T1000 (cell line): ENCODE measurements at places on chromosomes 2 and 18.

GRCh38 chr2:20664431-20665242 is 2.3 kb upstream of the GDF7 start:
- no peak for DNase-seq

DNA sequence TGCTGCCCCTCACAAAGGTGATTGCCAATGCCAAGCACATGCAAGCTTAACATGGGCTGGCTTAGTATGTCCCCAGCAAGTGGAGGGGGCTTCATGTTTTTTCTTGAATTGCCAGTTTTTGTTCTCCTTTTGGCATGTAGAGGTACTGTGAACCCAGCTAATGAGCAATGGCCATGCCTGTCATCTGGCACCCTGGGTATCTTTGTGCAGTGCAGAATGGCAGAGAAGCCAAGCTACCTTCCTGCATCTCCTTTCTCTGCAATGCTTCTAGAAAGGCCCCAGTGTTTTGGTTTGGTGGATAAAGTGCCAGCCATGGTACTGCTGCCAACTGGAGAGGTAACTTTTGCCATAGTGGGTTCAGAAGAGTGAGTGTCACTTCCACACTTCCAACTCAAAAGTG is 576.9 kb downstream of the CMPK2 start:
- DNase-seq = no peak

GRCh38 chr2:69554981-69555380 is 88.6 kb downstream of the AAK1 start:
- no peak for DNase-seq

DNA sequence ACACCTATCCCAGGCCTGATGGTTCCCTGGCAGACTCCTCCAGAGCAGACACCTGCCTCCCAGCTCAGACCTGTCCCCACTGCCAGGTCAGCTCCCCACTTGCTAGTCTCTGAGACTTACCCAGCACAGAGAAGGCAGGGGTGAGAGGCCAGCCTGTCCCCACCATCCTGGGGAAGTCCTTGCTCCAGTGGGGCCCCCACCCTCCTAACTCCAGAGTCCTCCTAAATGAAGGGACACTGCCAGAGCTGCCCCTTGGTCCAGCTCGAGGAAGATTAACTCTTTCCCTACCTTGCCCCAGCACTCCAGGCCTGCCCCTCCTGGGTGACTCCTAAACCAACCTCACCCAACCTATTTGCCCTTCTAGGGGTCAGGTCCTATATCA is 30.4 kb upstream of the TNS1 start:
- no peak for DNase-seq

DNA sequence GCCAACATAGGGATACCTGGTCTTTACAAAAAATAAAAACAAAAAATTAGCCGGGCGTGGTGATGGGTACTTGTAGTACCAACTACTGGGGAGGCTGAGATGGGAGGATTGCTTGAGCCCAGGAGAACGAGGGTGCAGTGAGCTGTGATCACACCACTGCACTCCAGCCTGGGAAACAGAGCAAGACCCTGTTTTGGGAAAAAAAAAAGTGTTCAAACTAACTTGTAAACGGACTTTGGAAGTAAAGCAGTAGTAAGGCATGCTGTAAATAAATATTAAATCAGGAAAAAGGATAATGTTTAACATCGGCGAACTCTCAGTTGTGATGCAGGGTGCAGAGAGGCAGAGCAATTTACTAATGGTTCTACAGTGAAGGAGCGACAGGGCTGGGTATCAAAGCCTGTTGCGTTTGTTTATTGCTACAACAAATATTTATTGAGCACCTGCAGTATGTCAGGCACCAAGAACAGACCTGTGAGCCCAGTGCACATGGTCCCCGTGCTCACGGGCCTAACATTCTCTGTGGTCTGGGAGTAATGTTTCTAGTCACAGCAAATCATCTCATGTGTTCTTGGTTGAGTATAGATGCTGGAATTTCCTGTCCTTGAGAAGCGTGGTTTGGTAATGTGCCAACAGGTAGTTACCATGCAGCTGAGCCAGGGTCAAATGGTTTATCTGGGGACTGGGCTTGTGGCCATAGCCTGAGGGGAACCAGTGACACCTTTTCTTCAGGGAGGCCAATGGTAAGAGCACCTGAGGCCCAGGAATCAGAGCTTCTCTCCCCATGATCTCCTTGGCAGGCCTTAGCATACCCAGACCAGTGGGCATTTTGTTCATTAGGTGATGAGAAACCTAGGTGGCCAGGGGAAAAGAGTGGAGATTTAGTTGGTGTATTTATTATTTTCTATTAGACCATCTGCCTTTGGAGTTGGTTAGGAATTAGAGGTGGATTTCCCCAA is 27.9 kb upstream of the GREB1 start:
- DNase-seq = no peak

GRCh38 chr2:22198381-22199283 is 1074.9 kb downstream of the TDRD15 start:
- DNase-seq = no peak

GRCh38 chr2:65706411-65706810 is 274.0 kb upstream of the SPRED2 start:
- no peak for DNase-seq

DNA sequence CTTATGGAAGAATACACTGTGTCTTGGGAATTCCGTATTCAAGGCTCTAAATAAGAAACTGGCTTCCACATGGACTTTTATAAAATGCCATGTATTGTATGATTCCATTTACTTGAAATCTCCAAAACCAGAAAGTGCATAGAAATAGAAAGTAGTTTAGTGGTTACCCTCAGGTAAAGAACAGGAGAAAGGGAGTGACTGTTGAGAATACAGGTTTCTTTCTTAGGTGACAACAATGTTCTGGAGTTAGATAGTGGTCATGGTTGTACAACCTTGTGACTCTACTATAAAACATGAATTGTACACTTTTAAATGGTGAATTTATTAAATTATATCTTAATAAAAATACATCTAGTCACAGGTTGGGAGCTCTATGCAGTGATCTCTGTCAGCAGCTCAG is 481.8 kb downstream of the SPAG16 start:
- DNase-seq = no peak

GRCh38 chr18:74249181-74249968 is 42.4 kb downstream of the CYB5A start:
- no peak for DNase-seq

DNA sequence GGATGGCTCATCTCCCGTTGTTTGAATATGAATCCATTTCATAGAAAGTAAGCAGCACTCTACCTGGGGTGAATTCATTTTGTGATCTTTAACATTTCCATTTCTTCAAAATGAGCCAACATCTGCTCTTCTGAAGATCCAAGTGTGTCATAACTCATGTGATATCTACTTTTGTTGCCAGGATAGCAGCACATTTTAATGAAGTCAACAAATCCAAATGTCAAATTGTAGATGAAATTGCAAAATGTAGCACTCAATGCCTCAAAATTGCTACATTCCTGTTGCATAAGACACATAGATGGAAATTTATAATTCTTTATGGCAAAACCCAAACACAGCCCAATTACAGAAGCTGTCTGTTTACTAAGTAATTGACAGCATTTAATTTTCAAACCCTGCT is 360.7 kb downstream of the TMX3 start:
- DNase-seq = no peak

DNA sequence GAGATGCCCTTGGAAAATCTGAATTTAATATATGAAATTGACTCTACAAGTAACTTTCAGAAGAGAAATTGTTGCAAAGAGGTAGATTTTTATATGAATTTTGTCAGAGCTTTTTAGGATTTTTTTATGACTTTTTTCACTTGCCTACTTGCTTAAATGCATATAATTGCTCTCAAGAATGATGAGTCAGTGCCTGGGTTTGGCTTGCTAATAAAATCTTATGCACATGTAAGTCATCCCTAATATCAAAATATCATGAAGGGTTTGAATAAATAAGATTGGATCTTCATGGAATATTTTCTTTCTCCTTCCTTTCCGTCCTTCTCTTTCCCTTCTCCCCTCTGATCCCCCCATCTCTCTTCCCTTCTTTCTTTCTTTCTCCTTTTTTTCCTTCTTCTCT is 354.1 kb downstream of the TXNL1 start:
- DNase-seq = no peak

DNA sequence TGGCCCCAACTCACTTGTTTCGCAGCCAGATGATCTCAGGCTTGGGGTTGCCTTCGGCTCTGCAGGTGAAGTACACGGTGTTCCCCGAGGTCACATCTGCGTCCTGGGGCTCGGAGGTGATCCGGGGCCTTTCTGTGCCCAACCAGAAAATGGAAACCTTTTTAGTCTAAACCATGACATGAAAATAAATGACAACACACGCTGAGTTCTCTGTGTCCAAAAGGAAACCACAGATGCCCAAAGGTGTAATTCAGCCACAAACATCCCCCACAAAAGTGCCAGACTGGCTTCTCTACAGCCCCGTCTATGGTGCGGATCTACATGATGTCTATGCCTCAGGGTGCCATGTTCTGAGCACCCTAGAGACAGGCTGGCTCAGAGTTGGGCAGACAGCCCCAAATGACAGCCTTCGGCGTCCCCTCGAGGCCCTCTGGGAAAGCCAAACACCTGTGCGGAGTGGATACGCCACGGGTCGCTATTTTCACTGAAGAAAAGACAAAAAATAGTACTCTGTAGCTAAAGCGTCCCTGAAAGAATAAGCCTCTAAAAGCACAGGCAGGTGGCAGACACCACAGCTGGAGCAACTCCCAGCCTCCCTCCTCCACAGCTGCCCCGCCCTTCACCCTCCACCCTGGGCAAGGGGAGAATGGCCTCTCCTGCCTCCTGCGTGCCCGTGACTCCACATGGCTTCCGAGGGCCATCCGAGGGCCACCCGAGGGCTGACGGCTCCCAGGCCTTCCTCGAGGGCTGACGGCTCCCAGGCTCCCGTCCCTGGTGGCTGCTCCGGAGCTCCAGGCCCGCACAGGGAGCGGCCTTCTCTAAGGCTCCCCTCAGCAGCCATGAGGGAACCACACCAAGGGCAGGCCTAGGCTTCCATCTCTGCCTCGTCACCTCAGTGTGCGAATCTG is 67.1 kb downstream of the PXDN start:
- no peak for DNase-seq

DNA sequence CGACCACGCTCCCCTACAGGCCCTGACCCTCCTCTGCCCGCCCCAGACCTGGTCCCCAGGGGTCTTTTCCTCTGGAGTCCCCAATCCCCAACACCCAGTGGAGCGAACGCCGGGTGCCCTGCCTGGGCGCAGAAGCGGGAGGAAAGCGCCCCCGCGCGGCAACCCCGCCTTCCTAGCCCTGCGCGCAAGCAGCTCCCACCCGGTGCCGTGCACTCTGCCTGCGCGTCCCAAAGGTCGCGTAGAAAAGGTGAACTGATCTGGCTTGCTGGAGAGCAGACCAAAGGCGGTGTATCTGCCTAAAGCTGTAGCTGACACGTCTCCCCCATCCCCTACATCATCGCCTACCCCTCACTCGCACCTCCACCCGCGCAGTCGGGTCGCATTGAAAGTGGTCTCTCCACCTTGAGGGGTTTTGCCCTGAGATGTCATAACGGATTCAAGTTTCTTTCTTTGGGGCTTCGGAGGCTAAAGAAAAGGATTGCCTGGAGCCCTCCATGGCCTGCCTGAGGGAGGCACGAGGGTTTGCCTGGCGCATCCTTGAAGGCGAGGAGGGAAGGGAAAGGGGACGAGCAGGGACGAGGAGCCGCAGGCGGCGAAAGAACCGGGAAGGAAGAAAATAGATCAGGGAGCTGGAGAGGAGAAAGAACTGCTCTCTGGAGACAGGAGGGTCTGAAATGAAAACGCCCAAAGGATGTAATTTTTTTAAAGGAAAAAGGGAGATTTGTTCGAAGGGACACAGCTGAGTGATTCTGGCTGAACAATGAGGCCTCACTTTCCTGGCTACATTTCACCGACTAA is 5.8 kb downstream of the GAD1 start:
- no peak for DNase-seq

GRCh38 chr2:128169933-128170709 is 79.1 kb downstream of the UGGT1 start:
- DNase-seq = no peak

DNA sequence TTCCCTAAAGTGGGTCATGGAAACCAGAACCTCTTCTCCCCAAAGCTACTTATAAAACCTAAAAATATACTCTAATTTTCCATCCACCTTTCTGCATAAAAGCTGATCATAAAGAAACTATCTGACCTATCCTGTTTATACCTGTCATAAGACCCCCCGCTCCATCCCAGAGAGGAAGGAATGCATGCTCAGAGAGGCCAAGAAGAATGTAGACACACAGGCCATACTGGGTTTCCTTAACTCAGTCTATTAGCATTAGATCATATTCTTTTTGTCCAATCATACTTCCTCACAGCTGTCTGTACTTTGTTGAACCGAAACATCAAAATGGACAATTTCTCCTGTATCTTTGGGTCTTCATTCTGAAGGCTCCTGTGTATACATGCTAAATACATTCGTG is 52.3 kb downstream of the B3GNT2 start:
- no peak for DNase-seq

GRCh38 chr2:230874456-230874855 is 9.7 kb downstream of the ITM2C start:
- no peak for DNase-seq

- DNase-seq = no peak
Measured at GRCh38 chr18:60113396-60113795, 213.6 kb downstream of the PMAIP1 start.

DNA sequence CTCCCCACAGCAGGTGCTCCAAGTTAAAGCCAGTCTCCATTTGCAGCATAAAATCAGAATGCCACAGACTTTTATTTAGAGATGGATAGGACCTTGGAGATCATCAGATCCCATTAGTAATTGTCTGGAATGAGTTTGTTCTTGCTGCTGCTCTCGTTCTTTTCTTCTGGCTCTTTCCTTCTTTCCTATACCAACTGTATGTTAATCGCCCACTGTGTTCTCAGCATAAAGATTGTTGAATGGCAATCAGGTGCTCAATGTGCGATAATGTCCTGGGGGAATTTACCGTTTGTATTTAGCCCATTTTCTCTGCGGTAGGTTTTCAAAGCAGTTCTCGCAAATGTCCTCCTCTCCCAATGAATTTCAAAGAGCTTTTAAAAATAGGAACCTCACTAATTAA is 3.3 kb downstream of the GPR39 start:
- no peak for DNase-seq

DNA sequence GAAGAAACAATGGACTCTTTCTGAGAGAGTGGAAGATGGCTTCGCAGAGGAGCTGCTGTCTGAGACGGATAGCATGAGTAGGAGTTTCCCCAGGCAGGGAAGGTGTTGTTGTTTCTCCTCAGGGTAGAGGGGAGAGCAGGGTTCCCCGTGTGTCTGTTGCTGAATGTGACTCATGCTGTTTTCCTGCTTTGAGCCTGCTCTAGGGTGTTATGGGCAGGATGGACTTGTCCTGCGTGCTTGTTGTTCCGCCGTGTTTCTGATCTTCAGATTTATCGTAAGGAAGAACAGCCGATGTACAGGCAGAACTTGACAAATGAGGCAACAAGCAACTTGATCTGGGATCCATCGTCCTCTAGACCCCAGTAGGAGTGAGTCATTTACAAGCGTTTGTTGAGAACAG is 19.7 kb upstream of the MYCN start:
- no peak for DNase-seq
